ENCODE measurements at places on chromosomes 11 and 22.

DNA sequence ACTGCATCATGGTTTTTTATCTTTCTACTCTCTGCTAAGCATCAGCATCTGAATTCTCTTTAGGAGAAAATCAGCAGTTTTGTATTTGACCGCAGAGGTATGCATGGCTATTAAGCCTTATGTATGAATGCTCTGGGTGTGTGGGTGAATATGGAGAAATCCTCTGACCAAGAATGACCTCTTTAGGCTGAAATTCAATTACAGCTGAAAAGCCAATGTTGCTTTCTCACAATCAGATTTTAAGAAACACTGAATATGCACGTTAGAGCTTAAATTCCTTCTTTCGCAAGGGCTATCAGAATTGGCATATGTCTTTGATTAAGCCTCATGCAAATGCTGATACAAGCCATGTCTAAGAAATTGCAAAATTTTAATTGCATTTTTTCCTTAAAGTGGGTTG lies 43.2 kb downstream of the ARHGAP42 start:
- DNase-seq, result no peak

DNA sequence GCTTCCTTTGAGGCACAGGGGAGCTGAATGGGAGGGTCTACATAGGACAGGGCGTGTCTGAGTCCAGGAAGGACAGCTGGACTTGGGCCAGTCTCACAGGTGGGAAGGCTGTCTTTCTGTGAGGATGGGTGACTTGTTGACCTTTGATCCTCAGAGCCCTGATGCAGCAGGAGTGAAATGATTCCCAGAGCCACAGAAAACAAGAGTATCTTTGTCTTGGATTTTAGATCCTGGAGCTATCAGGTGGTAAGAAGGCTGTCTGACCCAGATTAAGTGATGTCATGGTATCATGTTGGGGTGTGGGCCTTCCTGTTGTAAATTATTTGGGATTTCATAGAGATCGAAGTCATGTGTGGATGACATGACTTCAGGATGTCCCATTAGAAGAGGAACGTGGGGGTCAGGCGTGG lies 15.0 kb downstream of the PTPRJ start:
- no peak for DNase-seq

DNA sequence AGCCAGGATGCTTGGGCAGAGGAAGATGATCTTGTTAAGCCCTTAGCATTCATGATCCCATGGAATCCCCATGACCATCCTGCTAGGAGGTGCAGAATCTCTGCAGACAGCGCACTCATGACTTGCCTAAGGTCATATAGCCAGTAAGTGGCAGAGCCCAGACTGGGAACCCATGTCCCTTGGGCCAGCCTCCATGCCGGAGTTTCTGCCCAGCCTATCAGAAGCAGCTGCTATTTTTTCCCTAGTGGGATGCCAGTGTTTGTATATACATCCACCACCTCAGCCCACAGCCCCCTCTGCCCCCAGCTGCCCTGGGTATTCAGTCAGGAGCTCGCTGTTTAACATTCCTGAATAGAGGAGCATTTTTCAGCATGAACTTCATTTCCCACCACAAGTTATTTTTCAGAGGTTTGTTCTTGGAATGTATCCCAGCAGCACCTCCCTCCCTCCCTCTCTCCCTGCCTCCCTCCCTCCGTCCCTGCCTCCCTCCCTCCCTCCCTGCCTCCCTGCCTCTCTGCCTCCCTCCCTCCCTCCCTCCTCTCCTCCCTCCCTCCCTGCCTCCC lies 34.4 kb upstream of the SUSD2 start:
- no peak for DNase-seq

GRCh38 chr22:50305923-50306566 lies 1.4 kb downstream of the PLXNB2 start:
- DNase-seq, result no peak

- DNase-seq, result no peak
These were observed 1.7 kb downstream of the DRD4 start for GRCh38 chr11:638631-639331.

GRCh38 chr22:39219071-39220039 lies 25.4 kb downstream of the PDGFB start:
- DNase-seq, result no peak

GRCh38 chr11:2815762-2816496 lies 69.6 kb downstream of the CDKN1C start:
- DNase-seq, result no peak

DNA sequence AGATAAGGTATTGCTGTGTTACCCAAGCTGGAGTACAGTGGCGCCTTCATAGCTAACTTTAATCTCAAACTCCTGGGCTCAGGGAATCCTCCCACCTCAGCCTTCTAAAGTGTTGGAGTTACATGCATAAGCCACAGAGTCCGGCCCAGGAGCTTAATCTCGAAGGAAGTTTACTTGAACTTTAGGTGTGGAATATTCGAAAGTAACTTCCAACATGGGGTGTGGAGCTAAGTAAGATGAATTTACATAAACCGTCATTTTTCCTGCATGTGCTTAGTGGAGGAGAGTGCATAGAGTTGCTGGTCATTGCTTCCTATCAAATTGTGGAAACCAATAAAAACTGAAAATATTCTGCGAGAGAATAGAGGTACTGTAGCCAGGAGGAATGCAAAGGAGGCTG lies 1.5 kb downstream of the ATG13 start:
- no peak for DNase-seq

Data from cortex of kidney (tissue), 1 donor.